MCF 10A (cell line): ENCODE measurements at places on chromosomes 5 and 9. TPM values are rescaled to one million over a fixed set of nuclear protein-coding genes. Genes with fewer than 3 reads are reported as not detected.
A peak's percentile ranks its signal among the peaks of the same experiment; 100 is the strongest.

- peaks cover 23% of the 10 kb centered on the region for H3K27me3 ChIP-seq
- no peak overlapping the region for H3K27ac ChIP-seq
- no peaks in the 10 kb centered on the region for H3K36me3 ChIP-seq
- H3K4me3 ChIP-seq = no peak overlapping the region
- DNase-seq = no peak
Measured at GRCh38 chr5:56064984-56065383, 70.2 kb upstream of the IL6ST start.

DNA sequence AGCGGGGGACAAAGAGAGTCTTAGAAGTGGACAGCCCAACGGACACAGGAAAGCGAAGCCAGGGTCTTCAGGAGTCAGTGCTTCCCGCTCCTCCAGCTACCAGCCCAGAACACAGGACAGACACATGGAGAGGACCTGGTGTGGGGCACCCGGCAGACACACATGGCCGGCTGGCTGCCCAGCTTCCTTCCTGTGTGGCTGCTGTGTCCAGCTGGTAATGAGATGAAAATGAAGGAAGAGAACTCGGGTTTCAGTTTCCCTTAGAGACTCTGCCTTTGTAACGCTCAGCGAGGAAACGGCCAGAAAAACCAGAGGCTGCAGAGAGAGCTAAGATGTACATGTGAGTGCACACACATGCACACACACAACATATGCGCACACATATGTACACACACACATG, 87.5 kb downstream of the SECISBP2 start:
- H3K4me3 ChIP-seq = no peak overlapping the region
- no peak for DNase-seq
- no peak overlapping the region for H3K27ac ChIP-seq

DNA sequence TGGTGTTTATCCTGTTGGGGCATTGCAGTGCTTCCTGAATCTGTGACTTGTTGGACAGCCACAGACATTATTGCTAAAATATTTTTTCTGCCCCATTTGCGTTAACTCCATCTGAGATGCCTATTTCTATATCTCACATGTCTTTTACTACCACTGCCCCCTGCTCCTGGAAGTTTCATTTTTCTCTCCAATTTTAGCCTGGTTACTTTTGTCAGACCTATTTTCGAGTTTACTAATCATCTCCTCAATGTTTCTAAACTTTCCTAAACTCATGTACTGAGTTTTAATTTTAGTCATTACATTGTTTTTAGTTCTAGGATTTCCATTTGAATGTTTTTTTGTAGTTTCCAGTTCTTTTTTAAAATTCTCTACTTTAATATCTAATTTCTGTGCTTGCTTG, 17.6 kb downstream of the HAPLN1 start:
- no peaks in the 10 kb centered on the region for H3K36me3 ChIP-seq
- H3K4me1 ChIP-seq = no peaks in the 10 kb centered on the region
- peaks cover 19% of the 10 kb centered on the region for H3K27me3 ChIP-seq
- H3K4me3 ChIP-seq = no peak overlapping the region

Gene STK10
- total RNA-seq = 46.5 and 49.9 TPM in 2 replicates

DNA sequence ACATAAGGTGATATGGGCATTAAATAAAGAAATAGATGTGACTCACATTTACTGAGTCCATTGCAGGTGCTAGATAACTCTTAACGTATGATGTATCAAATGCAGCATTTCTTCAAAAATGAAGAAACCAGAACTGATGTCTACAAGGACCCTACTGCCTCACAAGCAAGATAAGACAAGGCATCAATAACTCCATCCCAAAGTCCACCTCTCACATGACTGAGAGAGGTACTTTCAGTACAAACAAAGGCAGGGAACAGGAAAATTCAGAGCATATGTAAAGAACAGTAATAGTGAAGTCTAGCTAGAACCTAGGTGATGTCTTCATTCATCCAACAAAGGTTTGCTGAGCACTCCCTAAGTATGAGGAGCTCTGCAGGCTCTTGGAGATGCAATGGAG, 54.7 kb downstream of the KLHL3 start:
- H3K27ac ChIP-seq = no peak overlapping the region
- no peaks in the 10 kb centered on the region for H3K4me1 ChIP-seq
- DNase-seq = no peak
- no peak overlapping the region for H3K4me3 ChIP-seq

- H3K27ac ChIP-seq = no peak overlapping the region
- no peaks in the 10 kb centered on the region for H3K27me3 ChIP-seq
- peaks cover 14% of the 10 kb centered on the region for H3K4me1 ChIP-seq
- H3K36me3 ChIP-seq = no peaks in the 10 kb centered on the region
- no peak for DNase-seq
- no peak overlapping the region for H3K4me3 ChIP-seq
Measured at GRCh38 chr5:180130291-180130869, 58.8 kb upstream of the RNF130 start.

DNA sequence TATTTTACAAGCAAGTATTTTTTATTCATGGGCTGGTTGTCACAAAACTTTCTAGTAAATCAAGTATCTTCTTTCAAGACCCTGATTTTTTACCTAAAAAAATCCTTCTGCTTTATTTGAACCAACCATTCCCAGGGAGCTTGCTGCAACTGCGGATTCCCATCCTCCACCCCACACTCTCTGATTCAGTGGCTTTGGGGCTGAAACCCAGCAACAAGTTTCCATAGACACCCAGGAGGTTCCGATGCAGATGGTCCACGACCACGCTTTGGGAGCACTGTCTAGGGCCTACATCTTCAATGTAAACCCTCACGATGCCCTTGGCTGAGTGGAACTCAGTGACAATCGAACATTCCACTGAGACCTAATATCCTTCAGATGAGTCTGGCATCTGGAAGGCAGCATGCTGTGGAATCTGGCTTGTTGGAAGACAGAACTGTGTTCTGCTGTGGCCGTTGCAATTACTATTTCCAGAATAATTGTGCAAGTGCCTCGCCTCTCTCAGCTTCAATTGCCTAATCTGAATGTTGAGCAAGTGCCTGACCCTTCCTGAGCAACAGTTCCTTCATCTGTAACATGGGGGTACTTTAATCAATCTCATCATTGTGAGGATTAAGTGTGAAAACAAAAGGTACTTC, 105.1 kb downstream of the INSYN2B start:
- H3K27ac ChIP-seq = no peak overlapping the region
- peak; percentile 66 for DNase-seq
- H3K4me3 ChIP-seq = no peak overlapping the region
- no peaks in the 10 kb centered on the region for H3K27me3 ChIP-seq
- no peaks in the 10 kb centered on the region for H3K4me1 ChIP-seq

Gene HSD17B4
- total RNA-seq = 163 and 169 TPM in 2 replicates

Gene ESM1
- total RNA-seq = not detected in 2 replicates

Gene CDH12
- total RNA-seq = not detected in 2 replicates

Gene DCP2
- 32.7 and 34.1 TPM in 2 replicates for total RNA-seq

GRCh38 chr5:124481419-124481818, 265.0 kb downstream of the ZNF608 start:
- DNase-seq = no peak
- H3K36me3 ChIP-seq = no peaks in the 10 kb centered on the region
- no peaks in the 10 kb centered on the region for H3K27me3 ChIP-seq
- no peaks in the 10 kb centered on the region for H3K4me1 ChIP-seq
- no peak overlapping the region for H3K4me3 ChIP-seq

GRCh38 chr5:172859966-172860365, 25.9 kb downstream of the ERGIC1 start:
- peaks cover 62% of the 10 kb centered on the region for H3K36me3 ChIP-seq
- peaks cover 67% of the 10 kb centered on the region for H3K4me1 ChIP-seq
- peak overlapping the region; percentile 50 for H3K4me3 ChIP-seq
- no peak for DNase-seq
- H3K27ac ChIP-seq = peak overlapping the region; percentile 75

GRCh38 chr9:129125478-129125877, 14.3 kb downstream of the PTPA start:
- peak; percentile 97 for DNase-seq
- H3K4me3 ChIP-seq = no peak overlapping the region
- no peaks in the 10 kb centered on the region for H3K27me3 ChIP-seq
- peaks cover 63% of the 10 kb centered on the region for H3K36me3 ChIP-seq
- H3K4me1 ChIP-seq = peaks cover 10% of the 10 kb centered on the region

- peaks cover 5% of the 10 kb centered on the region for H3K4me1 ChIP-seq
- no peak for DNase-seq
- H3K27ac ChIP-seq = no peak overlapping the region
- H3K36me3 ChIP-seq = peaks cover 26% of the 10 kb centered on the region
- no peaks in the 10 kb centered on the region for H3K27me3 ChIP-seq
Measured at GRCh38 chr5:53667621-53668020, 107.2 kb downstream of the NDUFS4 start.

Gene C1QTNF3
- total RNA-seq = 0.49 and 0.64 TPM in 2 replicates

- no peaks in the 10 kb centered on the region for H3K27me3 ChIP-seq
- H3K4me1 ChIP-seq = peaks cover 61% of the 10 kb centered on the region
- peaks cover 99% of the 10 kb centered on the region for H3K36me3 ChIP-seq
- no peak for DNase-seq
- H3K27ac ChIP-seq = no peak overlapping the region
Measured at GRCh38 chr5:159198063-159199036, 11.0 kb downstream of the RNF145 start.

DNA sequence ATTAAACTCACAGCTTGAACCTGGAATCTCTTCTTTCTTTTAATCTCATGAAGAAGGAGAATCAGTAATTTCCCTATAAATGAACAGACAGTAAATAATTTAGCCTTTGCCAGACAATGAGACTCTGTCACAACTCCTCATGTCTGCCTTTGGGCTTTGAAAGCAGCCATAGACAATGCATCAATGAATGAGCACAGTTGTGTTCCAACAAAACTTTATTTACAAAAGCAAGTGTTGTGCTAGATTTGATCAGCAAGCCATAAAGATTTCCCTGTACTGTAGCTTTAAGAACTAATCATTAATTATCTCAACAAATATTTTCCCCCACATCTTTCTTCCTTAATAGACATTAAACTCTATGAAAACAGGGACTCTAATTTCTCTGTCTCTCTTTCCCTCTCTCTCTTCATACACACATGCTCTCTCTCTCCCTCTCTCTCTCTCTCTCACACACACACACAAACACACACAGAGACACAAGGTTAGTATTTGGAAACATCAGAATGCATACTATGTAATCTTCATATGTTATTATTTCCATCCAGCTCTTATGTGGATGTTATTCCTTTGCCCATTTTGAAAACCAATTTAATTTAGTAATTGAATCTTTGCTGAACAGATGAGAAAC, 1209.8 kb upstream of the CDH6 start:
- no peak for DNase-seq
- H3K36me3 ChIP-seq = peaks cover 6% of the 10 kb centered on the region
- no peak overlapping the region for H3K27ac ChIP-seq
- no peak overlapping the region for H3K4me3 ChIP-seq
- no peaks in the 10 kb centered on the region for H3K4me1 ChIP-seq
- H3K27me3 ChIP-seq = no peaks in the 10 kb centered on the region

DNA sequence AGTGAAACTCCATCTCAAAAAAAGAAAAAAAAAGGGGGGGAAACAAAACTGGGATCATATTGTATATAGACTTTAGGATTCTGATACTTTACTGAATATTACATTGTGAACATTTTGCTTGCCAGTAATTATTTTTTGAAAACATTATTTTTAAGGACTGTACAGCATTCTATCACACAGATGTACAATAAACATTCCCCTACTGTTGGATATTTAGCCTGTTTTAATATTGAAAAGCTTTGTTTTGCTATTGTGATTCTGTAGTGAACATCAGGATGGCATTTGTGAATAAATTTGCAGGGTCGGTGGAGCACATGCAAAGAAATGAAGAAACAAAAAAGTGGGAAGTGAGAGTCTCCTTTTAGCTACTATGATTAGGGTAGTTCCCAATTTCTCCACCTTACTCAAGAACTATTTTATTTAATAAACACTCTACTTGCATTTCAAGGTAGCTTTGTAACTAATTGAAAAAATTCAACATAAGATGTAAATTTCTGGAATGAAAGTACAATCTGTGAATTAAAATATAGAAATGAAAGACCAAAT, 18.7 kb downstream of the RASGRF2 start:
- no peaks in the 10 kb centered on the region for H3K27me3 ChIP-seq
- no peaks in the 10 kb centered on the region for H3K36me3 ChIP-seq
- H3K4me3 ChIP-seq = no peak overlapping the region
- DNase-seq = no peak
- no peaks in the 10 kb centered on the region for H3K4me1 ChIP-seq

DNA sequence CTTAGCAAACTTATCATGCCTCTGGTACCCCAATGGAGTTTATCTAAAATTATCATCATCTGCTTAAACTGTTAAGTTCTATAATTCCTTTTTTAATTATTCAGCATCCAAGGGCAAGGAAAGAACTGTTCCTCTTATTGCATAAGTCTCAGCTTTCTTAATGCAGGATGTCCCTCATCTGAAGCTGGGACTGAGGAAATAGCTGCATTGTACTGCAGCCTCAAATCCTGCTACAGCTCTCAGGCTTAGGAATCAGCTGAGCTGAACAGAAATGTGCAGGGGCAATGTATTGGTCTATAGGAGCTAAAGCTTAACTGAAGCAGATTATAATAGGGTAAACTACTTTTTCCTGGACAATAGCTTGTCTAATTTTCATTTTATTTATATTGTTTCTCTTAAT, 48.0 kb downstream of the HAPLN1 start:
- H3K36me3 ChIP-seq = no peaks in the 10 kb centered on the region
- no peaks in the 10 kb centered on the region for H3K4me1 ChIP-seq
- H3K4me3 ChIP-seq = no peak overlapping the region
- H3K27me3 ChIP-seq = peaks cover 57% of the 10 kb centered on the region
- H3K27ac ChIP-seq = no peak overlapping the region

GRCh38 chr9:98185021-98185567, 7.3 kb downstream of the CORO2A start:
- H3K27me3 ChIP-seq = no peaks in the 10 kb centered on the region
- no peak for DNase-seq
- no peak overlapping the region for H3K4me3 ChIP-seq
- peaks cover 15% of the 10 kb centered on the region for H3K4me1 ChIP-seq
- no peak overlapping the region for H3K27ac ChIP-seq

GRCh38 chr5:6758706-6759105, 45.5 kb downstream of the TENT4A start:
- H3K27me3 ChIP-seq = no peaks in the 10 kb centered on the region
- H3K4me1 ChIP-seq = no peaks in the 10 kb centered on the region
- peaks cover 41% of the 10 kb centered on the region for H3K36me3 ChIP-seq

GRCh38 chr9:95188459-95188858, 129.1 kb downstream of the FANCC start:
- no peaks in the 10 kb centered on the region for H3K36me3 ChIP-seq
- H3K4me3 ChIP-seq = no peak overlapping the region
- DNase-seq = no peak
- H3K4me1 ChIP-seq = no peaks in the 10 kb centered on the region

DNA sequence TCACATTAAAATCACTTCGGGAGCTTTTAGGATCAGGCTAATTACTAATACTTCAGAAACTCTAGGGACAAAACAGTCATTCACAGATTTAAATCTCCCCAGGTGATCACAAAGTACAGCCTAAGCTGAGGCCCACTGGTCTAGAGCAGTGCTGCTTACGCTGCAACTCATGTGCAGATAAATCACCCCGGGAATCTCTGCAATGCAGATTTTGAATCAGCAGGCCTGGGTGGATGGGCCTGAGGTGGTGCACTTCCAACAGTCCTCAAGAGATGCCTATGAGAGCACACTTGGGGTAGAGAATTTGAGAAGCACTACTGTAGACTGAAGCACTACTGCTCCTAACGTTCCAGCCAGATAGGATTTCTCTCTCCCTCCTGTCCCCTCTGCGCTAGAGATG, 28.4 kb downstream of the CSF1R start:
- no peak overlapping the region for H3K4me3 ChIP-seq
- no peak for DNase-seq
- peak overlapping the region; percentile 65 for H3K27ac ChIP-seq
- no peaks in the 10 kb centered on the region for H3K27me3 ChIP-seq
- H3K36me3 ChIP-seq = peaks cover 35% of the 10 kb centered on the region

- DNase-seq = no peak
- H3K4me3 ChIP-seq = no peak overlapping the region
- no peaks in the 10 kb centered on the region for H3K36me3 ChIP-seq
Measured at GRCh38 chr5:79070350-79070667, 742 bp downstream of the BHMT2 start.

Gene ECSCR
- not detected in 2 replicates for total RNA-seq
